ENCODE measurements at places on chromosomes 4 and X.
A peak's percentile ranks its signal among the peaks of the same experiment; 100 is the strongest.

DNA sequence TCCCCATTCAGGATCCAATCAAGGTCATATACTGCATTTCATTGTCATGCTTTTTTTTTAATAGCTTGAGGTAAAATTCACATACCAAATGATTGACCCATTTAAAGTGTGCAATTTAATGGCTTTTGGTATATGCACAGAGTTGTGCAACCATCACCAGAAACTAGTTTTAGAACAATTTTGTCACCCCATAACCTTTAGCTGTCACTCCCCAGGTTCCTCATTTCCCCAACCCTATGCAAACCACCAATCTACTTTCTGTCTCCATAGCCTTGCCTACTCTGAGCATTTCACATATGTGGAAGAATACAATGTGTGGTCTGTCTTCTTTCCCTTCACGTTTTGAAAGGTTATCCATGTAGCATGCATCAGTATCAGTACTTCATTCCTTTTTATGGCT lies 1.4 kb upstream of the SMAD1 start:
- DNase-seq: no peak

DNA sequence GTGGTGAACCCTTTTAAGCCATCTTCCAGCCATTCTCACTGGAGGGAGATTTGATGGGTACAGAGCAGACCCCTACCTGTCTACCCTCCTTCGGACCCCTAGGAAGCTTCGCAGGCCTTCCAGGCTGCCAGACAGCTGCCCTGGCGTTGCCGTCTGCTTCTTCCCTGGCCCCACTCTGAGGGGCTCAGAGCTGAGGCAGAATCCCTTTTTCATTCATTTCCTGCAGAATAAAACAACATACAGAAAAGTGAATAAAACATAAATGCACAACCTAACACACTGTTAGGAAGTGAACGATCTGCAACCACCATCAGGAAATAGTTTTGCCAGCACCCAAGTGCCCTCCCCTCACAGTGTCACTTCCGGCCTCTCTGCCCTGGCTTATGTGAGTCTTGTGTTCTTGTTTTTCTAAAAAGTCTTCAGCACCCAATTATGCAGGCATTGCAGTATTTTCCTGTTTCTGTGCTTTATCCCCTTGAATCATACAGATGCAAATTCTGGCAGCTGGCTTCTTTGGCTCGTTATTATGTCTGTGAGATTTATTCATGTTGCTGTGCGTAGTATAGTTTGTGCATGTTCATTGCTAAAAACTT lies 5.6 kb upstream of the ADD1 start:
- DNase-seq: peak; percentile 50

- no peak for DNase-seq
These were observed 37.0 kb downstream of the DLG3 start for GRCh38 chrX:70481471-70482270.

DNA sequence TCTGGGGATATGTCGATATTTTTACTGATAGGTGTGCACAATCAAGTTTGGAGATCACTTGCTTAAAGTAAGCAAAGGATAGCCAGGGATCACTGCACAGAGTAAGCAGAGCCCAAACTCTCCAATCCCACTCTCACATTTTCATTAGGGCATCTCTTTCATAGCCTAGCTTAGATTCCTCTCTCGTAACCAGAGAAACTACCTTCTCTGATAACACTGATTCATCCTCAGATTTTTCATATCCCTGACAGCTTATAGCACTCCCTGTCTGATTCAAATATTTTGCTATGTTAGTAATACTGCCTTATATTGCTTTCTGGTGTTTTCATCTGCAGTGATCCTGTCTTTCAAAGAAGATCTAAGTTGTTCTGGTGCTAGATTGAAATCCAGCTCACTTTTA lies 123.7 kb downstream of the CBLL2 start:
- DNase-seq: no peak

DNA sequence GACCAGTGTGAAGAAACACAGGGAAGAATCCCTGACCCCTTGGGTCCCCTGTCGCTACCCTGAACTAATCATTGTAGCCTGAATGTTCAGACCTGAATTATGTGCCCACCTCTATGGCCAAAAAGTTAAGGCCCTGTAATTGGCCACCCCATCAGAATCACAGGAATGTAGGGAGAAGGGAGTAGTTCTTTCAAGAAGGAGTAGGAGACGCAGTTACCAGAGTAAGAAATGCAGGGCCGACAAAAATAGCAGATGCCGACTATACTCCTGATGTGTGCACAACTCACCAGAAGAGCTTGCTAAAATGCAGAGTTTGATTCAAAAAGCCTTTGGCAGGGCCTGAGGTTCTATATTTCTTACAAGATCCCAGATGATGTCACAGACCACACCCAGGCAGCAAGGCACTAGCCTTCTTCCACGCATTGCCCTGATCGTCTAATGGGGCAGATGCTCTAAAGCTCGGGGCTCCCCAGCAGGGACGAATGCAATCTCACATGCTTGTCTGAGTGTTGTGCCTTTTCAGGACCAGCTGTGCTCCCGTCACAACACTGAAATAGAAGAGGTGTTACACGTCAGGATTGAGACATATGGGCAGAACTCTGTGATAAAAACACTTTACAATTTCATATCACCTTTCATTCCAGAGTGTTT lies 161.0 kb upstream of the FAM241A start:
- DNase-seq: no peak

DNA sequence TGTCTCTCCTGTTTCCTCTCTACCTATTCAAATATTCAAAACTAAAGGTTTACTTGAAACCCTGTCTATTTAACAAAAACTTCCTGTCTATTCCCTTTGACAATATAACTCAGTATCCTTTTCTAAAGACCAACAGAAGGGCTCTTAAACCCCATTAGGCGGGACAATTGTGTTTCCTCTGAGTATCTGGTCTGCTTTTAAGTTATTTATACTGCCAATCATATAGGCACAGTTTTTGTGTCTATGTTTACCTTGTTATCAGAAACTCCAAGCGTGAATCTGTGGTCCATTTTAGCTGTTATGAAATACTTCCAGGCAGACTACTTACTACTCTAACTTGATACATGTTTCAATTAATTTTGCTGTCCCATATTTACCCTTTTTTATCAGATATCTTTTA lies 350.0 kb upstream of the CTSO start:
- no peak for DNase-seq

DNA sequence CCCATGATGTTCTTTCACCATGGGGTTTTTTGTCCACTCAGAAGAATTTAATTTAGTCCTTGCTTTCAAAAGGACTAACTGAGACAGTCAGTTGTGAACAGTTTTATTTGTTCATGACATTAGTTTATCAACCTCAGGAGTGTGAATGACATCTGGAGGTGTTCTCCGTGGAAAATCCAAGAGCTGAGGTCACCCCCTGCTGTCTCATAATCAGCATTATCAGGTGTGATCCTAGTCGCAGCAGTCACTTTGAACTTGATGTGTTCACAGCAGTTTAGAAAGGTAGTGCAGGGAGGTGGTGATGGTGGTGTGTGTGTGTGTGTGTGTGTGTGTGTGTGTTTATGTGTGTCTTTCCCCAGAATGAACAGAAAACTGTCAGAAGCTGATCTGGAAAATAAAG lies 1760.8 kb upstream of the PCDH10 start:
- DNase-seq: no peak

GRCh38 chr4:19806865-19807264 lies 444.8 kb upstream of the SLIT2 start:
- DNase-seq: no peak

DNA sequence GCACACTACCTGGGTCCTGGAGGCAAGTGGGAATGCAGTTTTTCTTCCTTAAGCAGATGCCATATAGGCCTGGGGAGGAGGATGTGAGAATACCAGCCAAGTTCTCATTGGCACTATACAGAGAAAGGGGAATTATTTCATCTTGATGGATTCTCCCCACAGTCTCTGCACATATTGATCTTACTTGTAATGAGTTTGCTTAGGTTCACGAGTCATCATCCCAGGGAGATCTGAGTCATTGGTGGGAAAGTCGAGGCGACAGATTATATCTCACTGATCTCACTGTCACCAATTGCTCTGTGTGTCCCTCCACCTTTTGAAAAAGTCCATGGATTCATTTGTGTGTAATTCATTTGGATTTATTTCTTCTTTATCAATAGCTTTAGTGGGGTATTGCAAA lies 156.8 kb downstream of the AR start:
- no peak for DNase-seq

DNA sequence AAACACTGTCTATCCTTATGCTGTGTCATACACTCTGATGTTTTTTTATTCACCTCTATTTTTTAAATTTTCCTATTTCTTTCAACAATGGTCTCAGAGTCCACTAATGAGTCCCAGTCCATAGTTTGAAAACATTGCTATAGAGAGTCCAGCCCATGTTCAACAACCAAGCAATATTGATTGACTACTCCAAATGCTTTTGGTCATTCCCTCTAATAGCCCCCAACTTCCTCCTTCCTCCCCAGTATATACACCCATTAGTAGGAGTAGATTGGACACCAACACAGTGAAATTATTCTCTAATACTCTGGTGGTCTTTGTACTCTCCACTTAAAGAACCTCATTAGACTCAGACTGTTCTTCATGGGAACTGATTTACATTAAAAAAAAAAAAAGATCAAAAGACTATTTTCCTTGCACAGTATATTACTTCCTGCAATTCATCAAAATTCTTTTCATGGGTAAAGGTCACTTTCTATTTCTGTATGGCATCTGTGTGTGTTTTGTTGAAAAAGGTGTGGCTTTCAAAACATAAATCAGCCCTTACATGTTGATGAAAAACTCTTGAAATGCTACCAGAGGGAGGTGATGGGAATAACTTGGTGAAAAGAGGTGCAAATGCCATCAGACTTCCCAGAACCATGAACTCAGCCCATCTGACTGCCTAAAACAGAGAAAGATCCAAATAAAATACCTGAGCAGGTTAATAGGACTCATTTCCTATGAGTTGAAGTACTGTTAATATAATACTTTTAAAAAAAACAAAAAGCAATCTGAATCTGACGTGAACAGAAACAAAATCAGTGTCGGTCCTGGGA lies 250.3 kb upstream of the KLF3 start:
- DNase-seq: no peak

- no peak for DNase-seq
These were observed 773 bp upstream of the ZNF827 start for GRCh38 chr4:145939441-145939750.

DNA sequence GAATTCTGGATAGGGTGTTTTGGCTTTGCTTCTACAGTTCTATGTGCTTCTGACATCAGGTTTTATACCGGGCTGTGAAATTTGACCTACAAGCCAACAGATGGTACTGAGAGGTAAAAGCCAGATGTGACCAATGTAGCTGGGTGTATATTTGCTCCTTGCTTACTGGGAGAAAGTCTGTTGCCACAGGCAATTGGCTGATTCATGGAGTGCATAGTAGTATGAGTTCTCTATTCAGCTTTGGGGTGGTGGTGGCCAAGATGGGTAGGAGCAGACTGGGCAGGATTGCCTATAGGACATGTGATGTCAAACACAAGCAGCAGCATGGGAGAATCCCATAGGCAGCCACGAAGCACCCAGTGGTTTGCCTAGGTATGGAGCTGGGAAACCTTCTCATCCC lies 1827.0 kb downstream of the C4orf33 start:
- DNase-seq: no peak

- DNase-seq: no peak
These were observed 79.1 kb upstream of the LSM6 start for GRCh38 chr4:146096371-146096770.
